8988T (cell line): ENCODE measurements at places on chromosomes 1 and 21.

DNA sequence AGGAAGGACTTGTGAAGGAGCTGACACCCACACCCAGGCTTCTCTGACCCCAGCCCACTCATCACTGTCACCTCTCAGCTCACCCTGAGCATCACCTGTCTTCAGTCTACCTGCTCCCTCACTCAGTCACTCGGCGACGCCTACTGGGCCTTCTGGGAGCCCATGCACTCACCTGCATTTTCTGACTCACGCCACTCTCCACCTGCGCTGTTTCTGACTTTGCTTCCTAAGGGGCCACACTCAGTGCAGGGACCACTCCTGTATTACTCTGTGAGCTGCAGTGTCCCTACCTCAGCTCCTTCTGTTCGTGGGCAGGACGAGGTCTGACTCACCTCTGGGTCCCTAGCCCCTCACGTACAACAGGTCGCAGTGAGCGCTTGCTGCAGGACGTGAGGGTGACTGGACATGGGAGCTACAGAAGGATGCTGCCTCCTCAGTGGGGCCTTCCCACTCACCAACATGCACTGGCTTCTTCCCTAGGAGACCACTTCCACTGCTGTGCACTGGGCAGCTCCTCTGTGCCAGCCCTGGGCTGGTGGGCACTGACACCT is 102.3 kb downstream of the GLIS1 start:
- no peak for DNase-seq

- DNase-seq, result no peak
Measured at GRCh38 chr1:178607718-178608408, 95.0 kb downstream of the TEX35 start.

DNA sequence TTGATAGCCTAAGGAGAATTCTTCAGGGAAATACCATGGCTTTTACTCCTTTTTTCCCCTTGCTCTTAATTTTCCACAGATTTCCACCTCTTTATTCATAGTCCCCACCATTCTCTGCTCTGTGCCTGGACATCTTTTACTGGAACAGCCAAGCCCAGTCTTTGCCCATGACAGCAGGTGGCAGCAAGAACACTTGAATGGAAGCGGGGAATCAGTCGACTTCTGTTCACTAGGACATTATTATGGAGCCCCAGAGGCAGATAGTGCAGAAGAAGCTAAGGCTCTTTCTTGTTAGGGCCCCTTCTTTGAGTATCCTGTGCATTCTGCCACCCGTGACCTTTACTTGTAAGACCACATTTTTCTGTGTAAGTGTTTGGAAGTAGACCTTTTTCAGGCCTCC is 6.3 kb downstream of the OR14I1 start:
- DNase-seq, result no peak

DNA sequence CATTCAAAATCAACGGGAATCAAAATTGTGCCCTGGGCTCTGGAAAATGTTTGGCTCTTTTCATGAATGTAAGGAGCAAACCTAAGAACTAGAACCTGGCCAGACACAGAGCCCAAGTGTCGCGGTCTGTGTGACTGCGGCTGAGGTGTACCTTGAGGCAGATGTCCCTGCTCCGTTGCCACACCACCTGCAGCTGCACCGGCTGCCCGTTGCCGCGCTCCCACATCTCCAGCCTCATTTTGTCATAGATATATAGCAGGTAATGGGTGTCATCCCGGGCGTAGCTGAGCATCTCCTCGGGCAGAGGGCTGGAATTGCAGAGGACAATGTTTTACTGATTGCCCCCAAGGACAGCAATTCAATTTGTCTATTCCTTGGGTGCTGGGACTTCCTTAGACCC is 18.7 kb downstream of the EXOSC10 start:
- DNase-seq, result no peak

- DNase-seq, result no peak
Measured at GRCh38 chr1:66325594-66326380, 208.2 kb upstream of the SGIP1 start.

DNA sequence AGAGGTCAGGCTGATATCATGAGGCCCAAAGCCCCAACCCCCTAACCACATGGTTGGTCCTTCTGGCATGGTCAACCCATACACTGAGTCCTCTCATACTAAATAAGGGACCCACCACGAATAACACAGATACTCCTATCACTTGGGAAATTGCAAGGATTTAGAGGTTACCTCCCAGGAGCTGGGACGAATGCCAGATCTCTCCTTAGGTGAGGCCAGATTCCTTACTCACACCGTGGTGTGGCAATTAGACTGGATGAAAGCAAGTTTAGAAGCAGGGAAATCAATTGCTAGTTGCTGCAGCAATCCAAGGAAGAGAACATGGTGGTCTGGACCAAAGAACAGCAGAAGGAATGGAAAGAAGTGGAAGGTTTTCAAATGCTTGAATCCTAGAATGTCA is 60.1 kb downstream of the IER5 start:
- DNase-seq, result no peak

DNA sequence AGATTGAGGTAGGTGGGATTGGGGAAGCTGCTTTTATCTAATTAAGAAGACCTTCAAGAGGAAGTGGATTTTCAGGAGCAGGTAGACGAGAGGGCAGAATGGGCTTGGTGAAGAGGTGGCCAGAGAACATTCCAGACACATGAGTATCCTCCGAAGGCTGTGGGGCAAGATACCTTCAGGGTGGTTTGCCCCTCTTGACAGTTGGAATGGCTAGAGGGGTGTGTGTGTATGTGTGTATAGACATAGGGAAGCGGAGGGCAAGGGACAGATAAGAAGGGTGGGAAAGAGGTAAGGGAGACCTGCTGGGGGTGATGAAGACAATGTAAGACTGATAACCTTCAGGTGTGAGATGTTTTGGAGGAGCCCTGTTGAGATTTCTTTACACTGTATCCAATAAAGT is 46.8 kb upstream of the TSPAN2 start:
- DNase-seq, result no peak

GRCh38 chr1:192858456-192858855 is 49.6 kb downstream of the RGS2 start:
- no peak for DNase-seq

- DNase-seq, result no peak
Measured at GRCh38 chr1:19138331-19138730, 71.7 kb downstream of the UBR4 start.

DNA sequence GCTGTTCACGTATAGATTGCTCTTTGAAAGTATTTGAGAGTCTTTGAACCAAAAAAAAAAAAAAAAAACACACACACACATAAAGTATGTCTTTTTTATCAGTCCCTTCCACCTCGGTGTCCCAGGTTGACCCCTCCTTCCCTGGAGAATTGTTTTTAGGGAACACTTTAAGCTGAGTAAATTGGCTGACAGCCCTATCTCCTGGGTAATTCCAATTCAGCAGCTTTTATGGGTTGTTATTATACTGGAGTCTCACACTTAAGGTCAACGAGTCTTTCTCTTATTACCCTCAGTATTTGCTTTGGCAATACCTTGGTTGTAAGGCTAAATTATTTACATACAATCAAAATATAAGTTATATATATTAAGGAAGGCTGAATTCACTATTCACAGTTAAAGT is 69.4 kb downstream of the SLC30A10 start:
- DNase-seq, result no peak

GRCh38 chr1:33424205-33424604 is 6.7 kb downstream of the PHC2 start:
- no peak for DNase-seq

GRCh38 chr1:162172311-162173102 is 103.0 kb downstream of the NOS1AP start:
- DNase-seq, result no peak

- DNase-seq, result no peak
Measured at GRCh38 chr1:30604801-30605440, 118.5 kb downstream of the MATN1 start.

- no peak for DNase-seq
Measured at GRCh38 chr1:215517441-215517891, 49.6 kb upstream of the KCTD3 start.

- no peak for DNase-seq
Measured at GRCh38 chr1:26517766-26518049, 11.9 kb upstream of the RPS6KA1 start.

DNA sequence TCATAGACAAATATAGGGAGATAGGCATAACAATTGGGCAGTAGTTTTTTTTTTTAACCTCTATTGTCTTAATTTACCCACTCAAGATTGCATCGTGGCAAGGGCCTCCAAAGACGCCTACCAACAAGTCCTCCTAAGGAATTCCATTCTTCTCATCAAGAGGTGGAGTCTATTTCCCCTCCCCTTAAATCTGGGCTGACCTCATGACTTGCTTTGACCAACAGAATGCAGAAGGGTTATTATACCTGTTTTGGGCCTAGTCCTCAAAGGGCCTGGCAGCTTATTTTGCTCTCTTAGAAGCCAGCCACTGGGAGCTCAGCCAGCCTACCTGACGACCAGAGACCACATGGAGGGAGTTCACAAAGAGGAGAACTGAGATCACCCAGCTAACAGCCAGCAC is 92.3 kb downstream of the COQ8A start:
- no peak for DNase-seq

DNA sequence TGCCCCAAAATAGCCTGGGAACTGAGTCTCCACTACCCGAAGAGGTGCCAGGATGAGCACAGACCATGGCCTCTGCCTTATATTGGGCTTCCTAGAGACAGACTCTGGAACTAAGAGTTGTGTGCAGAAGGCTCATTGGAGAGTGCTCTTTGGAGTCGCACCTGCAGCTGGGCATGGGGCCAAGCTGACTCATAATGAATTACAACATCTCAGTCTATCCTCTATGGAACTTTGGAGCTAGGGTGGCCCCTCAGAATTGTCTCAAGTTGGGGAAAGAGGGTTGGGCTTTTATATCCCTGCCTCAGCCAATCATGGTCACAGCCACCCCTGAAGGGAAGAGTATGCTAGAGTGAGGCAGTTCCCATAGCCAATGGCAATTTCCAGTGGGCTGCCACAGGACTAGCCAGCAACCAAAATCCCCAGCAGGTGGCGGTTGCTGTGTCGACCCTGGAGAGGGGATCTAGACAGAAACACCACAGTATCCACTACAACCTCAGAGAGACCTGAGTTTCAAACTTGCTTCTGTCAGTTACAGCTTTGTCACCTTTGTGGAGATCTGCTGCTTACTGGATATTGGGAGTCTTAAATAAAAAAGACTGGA is 93.8 kb downstream of the DMRTA2 start:
- no peak for DNase-seq

DNA sequence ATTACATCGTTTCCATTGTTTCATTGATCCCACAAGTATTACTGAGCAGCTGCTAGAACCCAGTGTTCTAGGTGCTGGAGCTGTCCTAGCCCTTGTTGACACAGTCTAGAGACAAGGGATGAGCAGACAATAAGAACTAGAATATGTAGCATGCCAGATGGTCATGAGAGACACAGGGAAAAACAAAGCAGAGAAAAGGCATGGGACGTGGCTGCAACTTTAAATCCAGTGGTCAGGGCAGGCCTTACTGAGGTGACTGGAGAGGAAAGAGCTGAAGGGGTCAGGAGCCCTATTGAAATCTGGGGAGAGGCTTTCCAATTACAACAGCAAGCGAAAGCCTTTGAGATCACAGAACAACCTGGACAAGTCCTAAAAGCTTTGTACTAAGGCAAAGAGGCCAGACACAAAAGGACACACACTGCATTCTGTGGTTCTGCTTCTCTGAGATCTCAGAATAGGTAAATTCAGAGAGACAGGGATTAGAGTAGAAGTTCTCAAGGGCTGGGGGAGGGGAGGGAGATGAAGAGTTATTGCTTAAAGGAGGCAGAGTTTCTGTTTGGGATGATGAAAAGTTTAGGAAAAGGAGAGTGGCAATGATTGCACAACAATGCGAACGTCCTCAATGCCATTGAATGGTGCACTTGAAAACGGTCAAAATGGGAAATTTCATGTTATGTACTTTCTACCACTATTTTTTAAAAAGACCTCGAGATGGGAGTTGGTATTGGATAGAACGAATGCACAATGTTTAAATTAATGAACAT is 467.4 kb upstream of the VAMP3 start:
- DNase-seq, result no peak

DNA sequence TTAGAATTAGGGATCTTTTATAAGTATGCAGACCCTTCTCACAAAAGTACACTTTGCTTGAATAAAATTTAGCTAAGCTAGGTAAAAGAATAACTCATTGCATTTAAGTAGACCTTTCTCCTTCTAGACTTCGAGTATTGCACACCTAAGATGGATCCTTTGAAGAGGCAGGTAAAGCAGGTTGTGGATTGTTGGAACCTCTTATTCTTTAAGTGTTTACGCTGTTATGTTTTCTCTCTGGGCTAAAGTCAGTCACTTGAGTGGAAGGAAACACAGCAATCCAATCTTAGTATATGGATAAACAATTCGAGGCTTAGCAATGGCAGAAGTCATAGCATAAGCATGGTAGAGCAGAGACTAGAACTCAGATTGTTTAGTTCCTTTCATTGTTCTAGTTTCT is 11.4 kb downstream of the MAGI3 start:
- DNase-seq, result no peak

GRCh38 chr21:36709030-36709867 is 10.3 kb downstream of the SIM2 start:
- DNase-seq, result no peak

DNA sequence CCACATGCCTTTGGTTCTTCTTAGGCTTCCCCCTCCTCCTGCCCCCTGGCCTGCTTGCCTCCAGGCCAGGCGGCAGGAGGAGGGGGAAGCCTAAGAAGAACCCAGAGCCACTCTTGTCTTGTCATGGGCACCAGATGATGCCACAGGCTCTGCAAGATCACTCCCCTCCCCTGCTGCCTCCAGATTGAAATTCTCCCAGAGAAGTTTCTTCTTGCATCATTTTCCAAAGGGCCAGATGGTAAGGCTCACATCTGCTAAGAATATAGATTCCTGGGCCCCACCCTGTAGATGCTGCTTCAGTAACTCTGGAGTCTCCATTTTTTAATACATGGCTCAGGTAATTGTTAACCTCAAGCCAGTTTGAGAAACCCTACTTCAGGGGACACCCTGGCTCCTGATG is 60.8 kb downstream of the FAM163A start:
- DNase-seq, result no peak

- no peak for DNase-seq
Measured at GRCh38 chr1:84386716-84387479, 11.4 kb upstream of the DNASE2B start.

GRCh38 chr1:215682232-215682631 is 115.1 kb downstream of the KCTD3 start:
- DNase-seq, result no peak

GRCh38 chr1:228270032-228270431 is 62.2 kb downstream of the OBSCN start:
- DNase-seq, result no peak

DNA sequence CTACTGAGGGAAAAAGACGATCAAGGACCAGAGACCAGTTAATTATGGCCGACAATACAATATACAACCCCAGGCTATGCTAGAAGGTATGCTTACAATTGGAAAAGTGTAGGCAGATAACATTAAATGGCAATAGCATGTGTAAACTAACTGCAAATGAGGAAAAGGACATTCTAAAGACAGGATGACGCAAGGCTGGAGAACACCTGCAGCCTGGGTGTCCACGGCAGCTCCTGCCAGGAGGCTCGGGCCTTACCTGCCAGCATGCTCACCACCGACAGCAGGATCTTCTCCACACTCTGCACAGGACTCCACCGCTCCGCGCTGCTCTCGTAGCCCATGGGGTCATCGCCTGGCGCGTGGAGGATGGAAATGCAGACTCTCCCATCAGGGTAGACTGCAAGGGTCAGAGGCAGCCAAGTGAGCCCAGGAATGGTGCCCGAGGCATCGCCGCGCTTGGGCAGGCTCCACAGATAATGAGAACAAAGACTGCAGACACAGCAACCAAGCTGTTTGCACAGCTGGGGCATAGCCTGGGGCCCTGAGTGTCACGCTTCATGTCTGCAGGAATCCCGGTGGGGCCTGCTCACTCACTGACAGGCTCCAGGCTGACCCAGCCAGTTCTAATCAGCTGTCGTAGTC is 28.2 kb downstream of the UBE2G2 start:
- DNase-seq, result no peak

GRCh38 chr1:22557341-22557950 is 5.8 kb upstream of the EPHA8 start:
- no peak for DNase-seq

GRCh38 chr1:243294723-243295121 is 38.9 kb downstream of the SDCCAG8 start:
- DNase-seq, result no peak
